ENCODE measurements at places on chromosomes 4 and X. TPM values are rescaled to one million over a fixed set of nuclear protein-coding genes. Genes with fewer than 3 reads are reported as not detected.

The SLC34A2 gene
- not detected for total RNA-seq

The SHOX gene
- total RNA-seq = not detected

The TLR10 gene
- not detected for total RNA-seq

The ERVMER34-1 gene
- total RNA-seq = under 0.01 TPM

The HNRNPD gene
- 24.1 TPM for total RNA-seq

All from fibroblast of lung (primary cell).